ENCODE measurements at places on chromosomes 1 and 21. TPM values are rescaled to one million over a fixed set of nuclear protein-coding genes. Genes with fewer than 3 reads are reported as not detected.

Gene RPE65
- not detected for total RNA-seq

Gene CCDC17
- total RNA-seq = 0.20 TPM

Gene TSTD1
- total RNA-seq = 0.48 TPM

Gene MARK1
- 3.7 TPM for total RNA-seq

Gene TMOD4
- total RNA-seq = not detected

Gene GJA9
- not detected for total RNA-seq

Gene LENEP
- 1.7 TPM for total RNA-seq

Gene KCND3
- not detected for total RNA-seq

Gene ZNF678
- 11.2 TPM for total RNA-seq

Gene CDC42BPA
- 24.2 TPM for total RNA-seq

Gene NBPF11
- 2.5 TPM for total RNA-seq

Gene OR2T3
- total RNA-seq = not detected

Gene C2CD4D
- total RNA-seq = not detected

Gene GNG4
- 2.0 TPM for total RNA-seq

Gene FAM78B
- total RNA-seq = 0.36 TPM

GRCh38 chr1:232483826-232484225 is 146.1 kb downstream of the SIPA1L2 start:
- no peak for DNase-seq

GRCh38 chr21:37796011-37796410 is 120.2 kb downstream of the KCNJ6 start:
- DNase-seq = peak; percentile 65

DNA sequence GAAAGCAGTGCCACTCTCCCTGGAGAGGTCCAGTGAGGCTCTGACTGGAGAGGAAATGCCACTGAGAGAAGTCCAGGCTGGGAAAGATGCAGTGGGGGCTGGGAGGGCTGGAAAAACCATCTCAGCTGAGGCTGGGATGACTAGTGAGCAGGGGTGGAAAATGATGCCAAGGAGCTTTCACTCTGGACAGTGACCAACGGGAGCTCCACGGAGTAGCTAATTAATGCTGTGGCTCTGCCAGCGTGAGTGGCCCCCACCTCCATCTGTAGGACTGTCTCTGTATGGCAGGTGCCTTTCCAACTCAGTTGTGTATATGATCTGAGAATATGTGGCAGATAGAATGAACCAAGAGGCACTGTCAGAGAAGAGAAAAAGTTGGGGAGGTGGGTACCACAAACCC is 86.7 kb downstream of the DDX20 start:
- no peak for DNase-seq

GRCh38 chr1:111904478-111905218 is 84.8 kb downstream of the KCND3 start:
- DNase-seq = peak; percentile 54

DNA sequence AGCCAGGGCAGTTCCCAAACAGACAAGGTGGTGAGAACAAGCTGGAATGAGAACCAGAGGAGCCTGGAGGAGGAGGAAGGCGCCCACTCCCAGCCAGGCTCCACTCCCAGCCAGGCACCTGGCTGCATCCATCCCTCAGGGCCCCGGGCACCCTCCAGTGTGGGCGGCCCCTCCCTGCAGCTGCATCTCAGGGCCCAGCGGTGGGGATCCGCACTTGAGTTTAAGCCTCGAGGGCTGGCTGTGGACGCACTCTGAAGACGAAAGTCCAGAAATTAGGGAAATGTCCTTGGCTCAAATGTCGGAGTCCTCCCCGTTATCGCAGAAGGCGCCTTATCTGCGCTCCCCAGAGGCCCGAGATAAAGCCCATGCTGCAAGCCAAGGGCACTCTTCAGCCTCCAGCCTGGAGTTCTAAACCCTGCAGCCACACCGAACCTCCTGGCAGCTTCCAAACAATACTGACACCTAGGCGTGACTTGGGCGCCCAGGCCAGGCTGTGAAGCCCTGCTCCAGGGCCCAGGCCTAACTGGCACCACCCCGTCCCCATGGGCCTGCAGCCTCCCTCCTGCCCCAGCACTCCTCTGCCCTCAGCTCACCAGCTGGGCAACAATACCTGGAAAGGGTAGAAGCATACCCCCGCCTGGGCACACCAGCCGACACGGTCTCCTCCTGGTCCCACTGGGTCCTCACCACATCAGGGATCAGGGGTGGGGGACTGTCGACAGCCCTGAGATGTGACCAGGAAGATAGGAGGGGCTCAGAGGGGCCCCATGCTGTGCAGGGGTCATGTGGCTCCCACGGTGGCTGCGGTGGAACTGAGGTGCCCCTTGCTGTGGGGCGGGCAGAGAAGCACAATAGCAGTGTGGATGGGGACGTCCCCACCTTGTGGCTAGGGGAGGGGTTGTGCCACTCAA is 184.8 kb upstream of the VAMP3 start:
- no peak for DNase-seq

- DNase-seq = peak; percentile 64
These were observed 3.4 kb upstream of the RPE65 start for GRCh38 chr1:68453060-68453670.

DNA sequence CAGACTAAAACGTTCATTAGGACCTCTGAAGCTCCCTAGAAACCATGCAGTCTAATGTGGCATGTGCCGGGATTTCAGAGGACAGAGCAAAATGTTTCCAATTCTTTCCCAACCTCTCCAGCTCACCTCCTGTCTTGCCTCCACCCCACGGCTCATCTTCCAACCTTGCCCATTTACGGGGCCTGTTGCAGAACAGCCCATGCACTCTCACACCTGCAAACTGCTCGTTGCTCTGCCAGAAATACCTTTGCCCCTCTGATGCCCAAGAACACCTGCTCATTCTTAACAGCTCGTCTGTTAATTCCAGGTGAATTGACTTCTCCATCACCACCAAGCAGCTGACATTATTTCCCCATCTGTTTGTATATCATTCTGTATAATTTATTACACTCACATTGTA is 53.9 kb upstream of the LBR start:
- DNase-seq = no peak

DNA sequence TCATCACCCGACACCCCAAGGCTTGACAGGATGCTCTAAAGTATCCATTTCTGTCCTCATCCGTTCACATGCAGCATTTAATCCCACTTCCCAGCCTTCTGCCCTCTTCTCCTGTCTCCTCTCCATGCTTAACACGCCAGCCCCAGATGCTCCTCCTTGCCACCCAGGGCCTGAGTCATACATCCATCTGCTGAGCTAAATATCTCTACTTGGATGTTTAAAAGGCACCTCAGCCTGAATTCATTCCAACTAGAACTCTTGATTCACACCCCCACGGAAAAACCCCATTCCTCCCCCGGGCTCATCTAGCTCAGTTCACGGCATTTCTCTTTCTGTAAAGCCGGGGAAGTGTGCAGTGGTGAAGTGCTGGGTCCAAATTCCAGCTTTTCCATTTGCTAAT is 27.7 kb downstream of the TEX35 start:
- DNase-seq = peak; percentile 91

GRCh38 chr1:3707939-3708328 is 44.3 kb upstream of the CCDC27 start:
- DNase-seq = no peak

DNA sequence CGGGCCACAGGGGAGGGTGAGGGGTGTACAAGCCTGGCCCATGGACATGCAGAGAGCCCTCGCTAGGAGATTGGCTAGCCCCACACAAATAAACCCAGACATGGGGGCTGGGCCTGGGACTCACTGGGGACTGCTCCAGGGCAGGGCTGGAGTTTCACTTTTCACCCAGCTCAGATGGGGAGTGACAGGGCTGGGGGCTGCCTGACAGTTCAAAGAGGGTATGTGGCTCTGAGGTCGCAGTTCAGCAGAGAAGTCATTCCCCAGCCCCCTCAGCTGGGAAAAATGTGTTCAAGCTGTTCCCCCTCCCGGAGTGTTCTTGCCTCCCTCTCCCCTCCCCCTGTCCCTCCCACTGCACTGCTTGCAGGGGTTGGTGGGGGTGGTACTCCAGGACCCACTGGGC is 277.1 kb downstream of the TRABD2B start:
- DNase-seq = no peak

DNA sequence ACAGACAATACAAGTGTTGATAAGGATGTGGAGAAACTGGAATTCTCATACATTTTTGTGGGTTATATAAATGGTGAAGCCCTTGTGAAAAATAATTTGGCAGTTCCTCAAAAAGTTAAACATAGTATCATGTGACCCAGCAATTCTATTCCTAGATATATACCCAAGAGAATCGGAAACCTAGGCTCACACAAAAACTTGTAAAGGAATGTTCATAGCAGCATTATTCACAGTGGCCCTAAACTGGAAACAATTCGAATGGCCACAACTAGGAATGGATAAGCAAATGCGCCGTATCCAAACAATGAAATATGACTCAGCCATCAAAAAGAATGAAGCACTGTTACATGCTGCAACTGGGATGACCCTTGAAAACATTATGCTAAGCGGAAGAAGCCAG is 3.9 kb upstream of the CD247 start:
- peak; percentile 47 for DNase-seq

DNA sequence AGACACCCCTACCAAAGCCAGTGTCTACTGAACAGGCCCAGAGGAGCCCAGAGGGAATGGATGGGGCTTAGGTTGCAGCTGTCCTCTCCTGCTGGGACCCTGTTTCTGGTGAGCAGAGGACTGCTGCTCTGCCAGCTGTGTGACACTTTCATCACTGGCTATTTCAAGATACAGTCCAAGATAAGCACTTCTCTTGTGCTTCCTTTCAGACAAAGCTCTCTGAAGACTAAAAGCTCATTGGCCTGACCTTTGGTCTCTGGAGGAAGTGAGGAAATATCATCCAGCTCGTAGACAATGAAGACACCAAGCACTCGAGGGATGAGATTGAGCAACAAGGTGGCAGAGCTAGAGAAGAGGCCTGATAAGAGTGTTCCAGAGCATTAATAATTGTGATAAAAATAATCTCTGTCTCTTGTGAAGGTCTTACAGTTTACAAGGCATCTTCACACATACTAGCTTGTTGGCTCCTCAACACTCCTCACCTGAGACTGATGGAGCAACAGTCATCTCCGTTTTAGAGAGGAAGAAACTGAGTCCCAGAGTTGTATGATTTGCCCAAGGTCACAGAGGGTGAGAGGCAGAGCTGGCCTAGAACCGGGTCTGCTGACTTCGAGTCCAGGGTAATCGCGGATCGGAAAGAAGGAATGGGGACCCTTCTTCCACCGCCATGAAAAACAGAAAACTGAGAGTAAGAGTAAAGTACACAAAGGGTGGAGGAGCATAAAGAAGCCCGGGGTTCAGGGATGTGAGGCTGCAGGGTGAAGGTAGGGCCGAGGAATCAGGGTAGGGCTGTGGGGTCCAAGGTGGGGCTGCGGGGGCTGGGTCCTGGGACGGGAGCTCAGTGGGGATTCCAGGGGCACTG is 666 bp downstream of the PAFAH2 start:
- peak; percentile 60 for DNase-seq

DNA sequence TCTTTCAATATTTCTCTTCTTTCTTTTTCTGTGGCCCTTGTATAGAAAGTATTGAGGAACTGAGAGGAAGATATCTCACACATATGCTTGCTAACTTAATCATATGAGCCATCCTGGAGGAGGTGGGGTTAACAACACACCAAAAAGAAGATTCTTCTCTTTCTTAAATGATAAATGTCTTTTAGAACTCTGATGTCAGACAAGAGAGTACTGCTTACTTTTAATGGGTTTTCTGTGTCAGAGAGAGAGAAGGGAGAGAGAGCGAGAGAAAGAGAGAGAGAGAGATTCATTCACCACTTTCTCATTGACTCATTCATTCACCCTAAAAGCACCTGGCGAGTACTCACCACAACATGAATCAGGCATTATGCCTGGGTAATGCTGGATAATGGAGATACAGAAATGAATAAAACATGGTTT is 250.3 kb upstream of the SGIP1 start:
- peak; percentile 67 for DNase-seq

DNA sequence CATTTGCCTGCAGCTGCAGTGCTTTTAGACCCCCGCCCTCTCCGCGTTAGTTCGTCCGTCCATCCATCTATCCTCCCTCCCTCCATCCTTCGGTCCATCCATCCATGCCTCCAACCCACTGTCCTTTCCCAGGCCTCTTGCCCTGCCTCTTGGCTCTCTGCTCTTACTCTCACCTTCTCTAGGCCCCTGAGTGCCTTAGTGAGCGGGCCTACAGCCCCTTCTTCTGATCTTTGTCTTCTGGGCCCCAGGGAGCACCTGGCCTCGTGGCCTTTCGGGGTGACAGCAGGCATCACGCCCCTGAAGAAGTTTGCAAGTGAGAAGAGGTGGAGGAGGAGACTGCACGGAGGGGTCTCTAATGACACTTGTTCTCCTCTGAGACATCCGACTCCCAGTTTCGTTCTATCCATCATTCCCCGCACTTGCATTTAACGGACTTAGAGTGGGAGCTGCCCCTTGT is 842 bp downstream of the ATXN7L2 start:
- DNase-seq = no peak
